ENCODE measurements at places on chromosomes 12 and 14. TPM values are rescaled to one million over a fixed set of nuclear protein-coding genes. Genes with fewer than 3 reads are reported as not detected.

DNA sequence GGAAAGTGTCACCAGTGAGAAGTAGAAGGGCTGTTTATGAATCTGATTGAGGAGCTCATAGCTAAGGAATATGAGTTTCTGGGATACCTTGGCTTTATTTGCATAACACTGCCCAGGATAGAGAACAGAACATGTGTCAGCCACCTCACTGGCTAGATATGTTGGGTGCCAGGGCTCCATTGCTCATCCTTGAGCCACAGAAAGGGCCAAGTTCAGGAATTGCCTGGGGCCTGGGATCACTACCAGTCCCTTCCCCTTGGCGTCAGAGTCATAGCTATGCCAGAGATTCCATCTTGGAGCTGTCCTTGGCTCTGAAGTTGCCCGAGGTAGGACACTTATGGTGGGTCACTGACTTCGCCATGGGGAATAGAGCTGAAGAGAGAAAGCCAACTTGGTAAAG lies 49.0 kb downstream of the IFT43 start:
- DNase-seq, result no peak
- no peaks in the 10 kb centered on the region for H3K27me3 ChIP-seq
- H3K4me3 ChIP-seq, result no peak overlapping the region
- H3K27ac ChIP-seq, result no peak overlapping the region
- no peaks in the 10 kb centered on the region for H3K36me3 ChIP-seq

- no peaks in the 10 kb centered on the region for H3K27me3 ChIP-seq
- no peak overlapping the region for H3K27ac ChIP-seq
- no peak for DNase-seq
- H3K36me3 ChIP-seq, result no peaks in the 10 kb centered on the region
- no peaks in the 10 kb centered on the region for H3K4me1 ChIP-seq
These were observed 13.0 kb upstream of the RIOX1 start for GRCh38 chr14:73477618-73478266.

The PLCZ1 gene
- not detected for total RNA-seq

GRCh38 chr14:34872822-34873588 lies 2.2 kb downstream of the BAZ1A start:
- H3K4me3 ChIP-seq, result peak overlapping the region; percentile 84
- H3K36me3 ChIP-seq, result no peaks in the 10 kb centered on the region
- H3K27me3 ChIP-seq, result no peaks in the 10 kb centered on the region
- H3K4me1 ChIP-seq, result peaks cover 40% of the 10 kb centered on the region

DNA sequence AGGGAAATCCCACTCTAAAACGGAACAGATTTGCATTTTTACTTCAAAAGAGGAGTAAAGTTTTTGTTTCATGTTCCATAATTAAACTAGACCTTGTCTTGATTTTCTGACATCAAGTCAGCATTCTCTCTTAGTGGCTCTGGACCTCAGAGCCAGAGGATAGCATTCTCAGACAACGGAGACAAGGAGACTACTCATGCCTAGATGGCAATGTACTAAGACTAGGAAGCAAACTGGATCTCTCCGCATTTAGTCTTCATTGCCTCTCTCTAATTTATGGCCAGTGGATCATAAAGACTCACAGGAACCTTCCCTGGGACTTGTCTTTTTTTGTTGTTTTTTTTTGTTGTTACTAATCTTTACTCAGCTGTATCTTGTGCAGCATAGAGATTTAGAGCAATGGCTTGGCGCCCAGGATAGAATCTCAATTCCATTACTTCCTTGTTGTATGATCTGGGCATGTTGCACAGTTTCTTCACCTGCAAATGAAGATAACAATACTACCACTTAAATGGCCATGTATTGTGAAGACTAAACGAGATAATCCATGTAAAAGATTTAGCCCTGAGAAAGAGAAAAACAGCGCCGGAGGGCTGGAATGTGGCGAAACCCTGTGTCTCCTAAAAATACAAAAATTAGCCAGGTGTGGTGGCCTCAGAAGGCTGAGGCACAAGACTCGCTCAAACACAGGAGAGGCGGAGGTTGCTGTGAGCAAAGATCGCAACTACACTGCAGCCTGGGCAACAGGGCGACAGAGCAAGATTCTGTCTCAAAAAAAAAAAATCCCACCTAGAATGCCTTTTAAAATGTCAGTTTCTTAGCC lies 4.0 kb upstream of the GEMIN2 start:
- no peaks in the 10 kb centered on the region for H3K27me3 ChIP-seq
- DNase-seq, result no peak
- no peaks in the 10 kb centered on the region for H3K36me3 ChIP-seq
- H3K27ac ChIP-seq, result no peak overlapping the region

The SYCP3 gene
- 0.76 TPM for total RNA-seq

All from left lung (tissue), 14 donors.